ENCODE measurements at places on chromosomes 4 and X.

- no peak for DNase-seq
Observed at GRCh38 chr4:80062527-80062926, 10.5 kb downstream of the ANTXR2 start.

DNA sequence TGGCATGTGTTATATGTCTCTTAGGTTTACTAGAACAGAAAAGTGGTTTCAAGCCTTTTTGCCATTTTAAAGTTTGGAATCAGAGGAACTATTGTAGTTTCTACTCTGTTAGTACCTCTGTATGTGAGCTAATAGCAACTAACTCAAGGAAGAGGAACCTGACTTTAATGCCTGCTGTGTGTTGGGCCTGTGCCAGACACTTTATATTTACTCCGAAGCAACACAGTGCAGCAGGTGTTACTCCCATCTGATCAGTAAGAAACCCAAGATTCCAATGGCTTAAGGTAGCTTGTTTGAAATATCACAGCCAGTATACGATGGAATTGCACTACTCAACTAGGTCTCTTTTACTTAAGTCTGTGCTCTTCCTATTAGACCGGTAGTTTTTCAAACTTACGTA, 79.2 kb downstream of the USP9X start:
- DNase-seq: no peak

GRCh38 chr4:15902746-15903145, 35.8 kb downstream of the FGFBP1 start:
- no peak for DNase-seq

DNA sequence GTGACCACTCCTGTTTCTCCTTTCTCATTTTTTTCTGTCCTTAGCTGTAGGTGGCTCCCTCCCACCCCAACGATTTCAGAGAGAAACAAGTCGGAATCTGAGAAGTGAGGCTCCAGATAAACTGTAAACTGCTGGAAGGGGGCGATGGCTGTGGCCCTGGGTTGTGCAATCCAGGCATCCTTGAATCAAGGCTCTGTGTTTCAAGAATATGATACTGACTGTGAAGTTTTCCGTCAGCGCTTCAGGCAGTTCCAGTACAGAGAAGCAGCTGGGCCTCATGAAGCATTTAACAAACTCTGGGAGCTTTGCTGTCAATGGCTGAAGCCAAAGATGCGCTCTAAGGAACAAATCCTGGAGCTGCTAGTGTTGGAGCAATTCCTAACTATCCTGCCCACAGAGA, 37.7 kb downstream of the ETDC start:
- no peak for DNase-seq

DNA sequence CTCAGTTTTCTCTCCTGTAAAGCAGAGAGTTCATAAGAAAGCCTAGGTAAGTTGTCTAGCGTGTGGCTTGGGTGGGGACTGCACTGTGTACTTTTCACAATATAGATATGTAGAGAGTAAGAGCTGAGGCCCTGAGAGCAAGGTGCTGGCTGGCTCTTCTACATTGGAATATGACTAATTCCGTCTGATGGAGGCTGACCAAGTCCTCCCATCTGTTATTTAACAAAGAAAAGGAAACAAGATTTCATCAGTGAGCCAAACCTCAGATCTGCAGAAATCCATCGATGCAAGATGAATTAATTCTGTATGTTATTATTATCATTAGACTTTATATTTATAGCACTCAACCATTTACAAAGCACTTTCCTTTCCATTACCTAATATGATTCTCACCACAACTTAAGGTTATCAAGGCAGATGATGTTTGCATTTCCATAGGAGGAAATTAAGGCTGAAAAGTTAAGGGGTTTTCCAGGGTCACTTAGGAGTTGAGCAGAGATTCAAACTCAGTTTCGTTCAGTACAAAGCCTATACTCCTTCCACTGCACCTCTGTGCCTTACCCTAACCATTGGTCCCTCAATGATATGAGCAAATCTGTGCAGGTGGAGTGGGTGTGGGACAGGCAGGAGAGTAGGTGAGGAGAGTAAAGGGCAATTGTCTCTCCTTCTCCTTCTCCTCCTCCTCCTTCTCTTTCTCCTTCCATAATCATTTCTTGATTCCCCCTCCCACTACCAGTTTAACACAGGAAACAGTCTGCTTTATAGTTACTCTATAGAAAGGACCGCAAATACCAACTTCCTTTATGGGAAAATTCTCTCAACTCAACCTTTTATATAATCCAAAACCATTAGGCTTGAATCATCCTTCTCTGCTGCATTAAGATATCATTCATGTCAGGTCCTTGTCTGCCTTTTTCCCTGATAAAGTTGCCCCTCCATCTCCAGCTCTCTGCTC, 27.6 kb upstream of the SRD5A3 start:
- DNase-seq: no peak

DNA sequence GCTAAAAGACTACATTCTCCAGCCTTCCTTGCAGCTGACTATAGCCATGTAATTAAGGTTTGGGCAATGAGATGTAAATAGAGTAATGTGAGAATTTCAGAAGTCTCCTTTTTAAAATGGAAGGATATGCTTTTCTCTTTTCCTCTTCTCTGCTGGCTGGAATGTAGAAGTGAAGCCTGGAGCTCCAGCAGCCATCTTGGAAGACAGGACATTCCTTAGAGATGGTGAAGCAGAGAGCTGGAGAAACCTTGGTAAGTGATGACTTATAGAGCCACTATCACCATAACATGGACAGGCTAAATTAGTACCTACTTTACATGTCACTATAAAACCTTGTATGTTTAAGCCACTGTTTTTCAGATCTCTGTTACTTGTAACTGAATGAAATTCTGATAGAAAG, 48.0 kb downstream of the RASL11B start:
- no peak for DNase-seq

DNA sequence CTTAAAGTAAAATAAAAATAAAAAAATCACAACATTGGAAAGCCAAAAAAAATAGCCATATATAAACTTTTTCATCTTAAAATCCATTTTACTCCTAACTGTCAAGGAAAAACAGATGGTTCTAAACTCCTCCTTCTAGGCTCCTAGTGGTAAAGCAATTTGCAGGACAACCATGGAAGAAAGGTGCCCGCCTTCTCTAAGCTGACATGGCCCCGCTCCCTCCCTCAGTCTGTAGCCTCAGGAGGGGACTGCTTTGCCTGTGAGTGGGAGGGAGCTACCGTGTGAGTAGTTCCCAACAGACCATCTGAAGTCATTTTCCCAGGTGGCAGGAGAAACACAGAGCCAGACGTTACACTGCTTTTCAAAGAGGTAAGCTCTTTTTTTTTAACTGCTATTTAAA, 336.2 kb upstream of the FAT1 start:
- no peak for DNase-seq

DNA sequence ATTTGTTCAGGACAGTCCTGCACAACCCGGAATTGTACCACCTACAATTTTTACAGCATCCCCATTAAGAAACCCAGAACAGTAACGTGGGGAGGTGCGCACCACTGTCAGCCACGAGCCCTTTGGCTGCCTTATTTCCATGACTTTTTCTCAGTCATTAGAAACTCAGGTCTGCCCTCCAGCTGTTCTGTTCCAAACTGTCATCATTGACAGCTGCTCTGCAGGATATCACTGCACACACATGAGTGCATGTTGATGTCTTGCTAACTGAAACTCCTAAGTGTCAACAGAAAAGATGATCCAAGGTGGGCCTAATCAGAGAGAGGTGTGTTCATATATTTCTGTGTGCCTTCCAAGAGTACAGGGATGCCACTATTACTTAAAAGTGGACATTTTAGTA, 123.4 kb downstream of the PARM1 start:
- DNase-seq: no peak

DNA sequence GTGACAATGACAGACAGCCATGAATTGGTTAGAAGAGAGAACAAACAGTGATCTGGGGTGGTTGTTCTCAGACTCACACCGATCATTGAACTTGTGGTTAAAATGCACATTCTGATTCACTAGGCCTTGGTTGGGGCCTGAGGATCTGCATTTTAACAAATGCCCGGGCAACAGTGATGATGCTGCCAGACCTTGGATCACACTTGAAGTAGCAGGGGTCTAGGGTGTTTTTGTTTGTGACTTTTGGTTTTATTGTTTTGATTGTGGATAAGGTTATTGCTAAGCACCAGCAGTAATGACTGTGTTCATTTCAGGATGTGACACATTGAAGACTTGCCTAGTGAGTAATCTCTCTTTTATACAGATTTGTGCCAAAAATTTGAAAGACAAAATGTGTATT, 36.5 kb downstream of the TXLNG start:
- no peak for DNase-seq

DNA sequence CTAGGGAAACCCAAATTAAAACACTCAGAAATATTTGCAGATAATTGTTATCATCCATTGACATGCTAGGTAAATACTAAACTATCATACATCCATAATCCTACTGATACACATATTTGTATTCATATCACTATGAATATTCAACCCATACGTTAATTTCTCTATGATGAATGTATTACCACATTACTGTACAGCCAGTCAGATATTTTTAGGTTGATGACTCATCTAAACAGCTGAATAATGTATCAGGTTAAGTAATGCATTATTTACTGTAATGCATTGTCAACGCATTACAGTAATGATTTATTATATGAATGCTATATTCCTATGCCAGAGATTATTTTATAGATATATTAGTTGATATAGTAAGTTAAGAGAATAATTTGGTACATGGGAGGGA, 37.1 kb downstream of the VEGFC start:
- DNase-seq: no peak

- no peak for DNase-seq
Observed at GRCh38 chr4:120557372-120557771, 365.2 kb downstream of the PRDM5 start.

GRCh38 chr4:160808174-160808573, 1355.6 kb downstream of the FSTL5 start:
- DNase-seq: no peak

GRCh38 chr4:82851885-82852750, 38.8 kb downstream of the SEC31A start:
- DNase-seq: no peak

DNA sequence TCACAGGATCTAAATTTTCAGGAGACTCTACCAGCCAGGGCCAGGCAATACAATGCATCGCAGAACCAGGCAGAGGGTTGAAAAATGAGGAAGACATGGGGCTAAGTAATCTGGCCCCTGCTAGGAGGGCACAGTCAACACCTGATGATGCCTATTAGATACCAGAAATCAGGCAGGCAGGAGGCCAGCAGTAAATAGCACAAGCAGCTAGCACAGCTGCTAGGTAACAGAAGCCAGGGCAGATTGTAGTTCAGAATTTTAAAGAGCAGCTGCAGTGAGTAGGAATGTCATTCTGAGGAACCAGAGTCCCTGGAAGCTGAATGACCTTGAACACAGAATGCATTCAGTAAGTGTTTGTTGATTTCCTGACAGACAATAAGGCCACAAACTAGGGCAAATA, 38.8 kb upstream of the TRPC5OS start:
- no peak for DNase-seq

DNA sequence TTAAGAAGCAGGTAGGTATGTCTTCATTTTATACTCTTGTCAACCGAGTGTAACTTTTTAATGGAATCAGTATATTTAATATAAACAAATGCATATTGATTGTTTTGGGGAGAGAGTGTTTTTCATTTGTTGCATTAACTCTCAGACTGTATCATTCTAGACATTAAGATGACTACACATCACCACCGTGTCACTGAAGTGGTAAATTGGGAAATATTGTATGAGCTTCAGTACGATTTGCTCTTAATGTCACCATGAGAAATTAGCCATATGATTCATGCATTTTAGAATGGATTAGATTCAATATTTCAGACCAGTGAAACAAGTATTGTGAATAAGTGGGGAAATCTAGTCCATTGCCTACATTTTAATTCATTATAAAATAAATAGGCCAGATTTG, 9.7 kb upstream of the MFAP3L start:
- DNase-seq: no peak

DNA sequence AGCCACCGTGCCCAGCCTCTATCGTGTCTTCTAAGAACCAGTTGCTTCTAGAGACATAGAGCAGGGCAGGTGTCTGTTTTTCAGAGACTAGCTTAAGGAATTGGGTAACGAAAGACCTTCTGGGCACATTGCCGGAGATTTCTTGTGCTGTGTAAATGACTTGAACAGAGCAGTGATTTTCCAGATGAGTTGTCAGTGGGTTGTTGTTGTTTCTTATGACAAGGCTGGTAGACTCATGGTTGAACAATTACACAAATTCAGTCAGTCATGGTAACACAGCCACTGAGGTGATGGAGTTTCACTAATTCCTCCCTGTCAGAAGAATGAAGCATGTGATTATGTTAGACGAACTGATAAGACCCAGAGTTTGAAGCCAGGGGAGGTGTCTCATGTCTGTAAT, 20.5 kb upstream of the DDX3X start:
- no peak for DNase-seq

- no peak for DNase-seq
Observed at GRCh38 chr4:156547439-156547838, 424.2 kb downstream of the PDGFC start.

DNA sequence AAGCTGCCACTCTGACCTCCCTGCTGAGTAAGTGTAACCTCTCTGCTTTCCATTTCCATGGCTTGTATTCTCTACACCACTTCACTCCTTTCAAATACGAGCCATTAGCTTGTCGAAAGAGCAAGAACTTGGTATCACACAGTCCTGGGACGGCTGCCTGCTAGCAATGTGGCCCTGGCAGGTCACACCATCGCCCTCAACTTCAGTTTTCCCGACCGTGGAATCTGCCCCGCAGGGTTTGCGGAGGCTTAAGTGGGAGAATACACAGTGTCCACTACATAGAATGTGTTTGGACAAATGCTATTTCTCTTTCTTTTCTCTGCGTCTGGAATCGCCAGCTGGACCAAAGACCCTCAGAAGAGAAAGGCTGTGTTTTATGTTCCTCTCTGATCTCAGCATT, 78.6 kb upstream of the STOX2 start:
- DNase-seq: no peak

DNA sequence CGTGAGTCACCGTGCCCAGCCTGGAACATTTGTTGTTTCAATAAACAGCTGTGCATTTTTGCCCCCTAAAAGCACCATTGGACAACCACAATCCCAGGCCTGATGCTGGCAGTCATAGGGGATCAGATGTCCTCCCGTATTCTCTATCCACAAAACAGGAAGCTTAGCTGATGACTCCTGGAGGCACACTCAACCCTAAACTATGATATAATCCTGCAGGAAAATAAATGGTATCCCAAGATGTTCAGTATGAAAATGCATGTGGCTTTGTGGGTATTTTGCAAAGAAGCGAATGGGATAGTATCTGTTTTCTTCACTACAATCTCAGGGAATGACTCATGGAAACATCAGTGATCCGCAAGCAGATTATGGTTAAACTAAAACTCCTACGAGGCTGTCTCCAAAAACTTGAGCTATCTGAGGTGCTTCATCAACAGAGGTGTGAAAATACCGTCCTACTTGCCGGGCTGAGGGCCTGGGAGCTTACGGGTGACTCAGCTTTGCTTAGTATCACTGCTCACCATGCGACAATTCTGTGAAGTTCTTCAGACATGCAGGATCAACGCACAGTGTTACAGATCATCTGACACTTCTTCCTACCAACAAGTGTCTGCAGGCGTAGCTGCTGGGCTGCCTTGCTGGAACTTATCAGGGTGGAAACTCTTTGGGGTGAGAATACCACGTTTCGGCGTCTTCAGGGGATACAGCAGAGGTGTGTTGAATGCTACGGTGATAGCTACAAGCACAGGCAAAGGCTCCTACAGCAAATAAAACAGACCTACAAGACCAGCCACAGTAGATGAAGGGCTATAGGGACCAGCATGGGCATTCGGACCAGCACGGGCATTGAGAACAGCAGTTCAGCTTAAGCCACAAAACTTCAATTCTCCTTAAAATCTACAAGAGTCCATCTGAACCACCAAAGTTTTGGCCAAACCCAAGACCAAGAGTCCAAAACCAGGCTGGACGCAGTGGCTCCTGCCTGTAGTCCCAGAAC, 148.5 kb downstream of the DHRSX start:
- DNase-seq: no peak

- no peak for DNase-seq
Observed at GRCh38 chrX:368811-369562, 17.7 kb downstream of the PPP2R3B start.
